Stimulated activated CD4-positive, alpha-beta T cell treated with anti-CD3 and anti-CD28 coated beads, Interleukin-4, amount 100 ng/mL, for 4 hours (primary cell): ENCODE measurements at places on chromosomes 2 and 18.

GRCh38 chr2:80560326-80560725, 255.8 kb upstream of the LRRTM1 start:
- no peak for DNase-seq

DNA sequence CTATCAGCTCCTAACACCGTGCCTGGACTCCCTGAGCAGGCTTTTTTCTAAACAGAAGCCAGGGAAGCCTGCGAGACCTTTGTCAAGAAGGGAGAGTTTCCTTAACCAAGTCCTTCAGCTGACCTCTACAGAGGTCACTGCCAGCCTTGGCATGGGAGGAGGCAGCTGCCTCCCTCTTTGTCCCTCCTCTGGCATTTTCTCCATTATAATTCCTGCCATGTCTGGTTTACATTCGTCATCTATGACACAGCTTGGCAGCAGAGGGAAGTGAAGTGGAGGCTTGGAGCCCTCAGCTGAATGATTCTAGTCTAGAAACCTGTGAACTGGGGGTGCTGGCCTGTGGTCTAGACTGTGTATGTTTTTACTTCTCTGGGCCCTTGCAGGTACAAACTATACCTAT, 22.5 kb downstream of the LIPG start:
- DNase-seq, result no peak

DNA sequence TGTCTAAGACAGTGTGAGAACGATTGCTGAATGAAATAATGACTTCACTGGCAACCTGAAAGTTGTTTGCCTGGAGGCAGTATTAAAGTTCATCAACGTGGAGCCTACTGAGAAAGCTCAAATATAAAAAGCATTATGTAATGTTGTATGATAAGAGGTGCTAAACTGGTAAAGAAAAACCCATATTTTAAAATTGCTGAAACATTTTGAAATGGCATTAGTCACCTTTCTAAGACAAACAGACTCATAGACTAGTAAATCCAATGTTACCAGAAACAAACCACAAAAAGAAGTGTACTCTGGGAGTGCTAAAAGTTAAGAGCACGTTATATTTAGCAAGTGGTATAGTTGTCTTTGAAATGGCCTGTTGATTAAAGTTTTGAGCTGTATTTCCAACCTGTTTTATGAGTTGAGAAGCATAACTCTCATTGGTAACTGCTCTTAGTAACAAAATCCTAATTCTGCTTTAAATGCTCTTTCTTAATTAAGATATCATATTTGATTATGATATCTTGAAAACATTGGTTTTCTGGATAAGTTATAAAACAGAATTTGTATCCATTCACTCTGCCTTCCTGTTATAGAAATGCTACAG, 62.7 kb downstream of the CYP1B1 start:
- no peak for DNase-seq

GRCh38 chr2:129078548-129078947, 759.9 kb upstream of the HS6ST1 start:
- no peak for DNase-seq

GRCh38 chr2:182897137-182897536, 30.7 kb upstream of the FRZB start:
- no peak for DNase-seq

DNA sequence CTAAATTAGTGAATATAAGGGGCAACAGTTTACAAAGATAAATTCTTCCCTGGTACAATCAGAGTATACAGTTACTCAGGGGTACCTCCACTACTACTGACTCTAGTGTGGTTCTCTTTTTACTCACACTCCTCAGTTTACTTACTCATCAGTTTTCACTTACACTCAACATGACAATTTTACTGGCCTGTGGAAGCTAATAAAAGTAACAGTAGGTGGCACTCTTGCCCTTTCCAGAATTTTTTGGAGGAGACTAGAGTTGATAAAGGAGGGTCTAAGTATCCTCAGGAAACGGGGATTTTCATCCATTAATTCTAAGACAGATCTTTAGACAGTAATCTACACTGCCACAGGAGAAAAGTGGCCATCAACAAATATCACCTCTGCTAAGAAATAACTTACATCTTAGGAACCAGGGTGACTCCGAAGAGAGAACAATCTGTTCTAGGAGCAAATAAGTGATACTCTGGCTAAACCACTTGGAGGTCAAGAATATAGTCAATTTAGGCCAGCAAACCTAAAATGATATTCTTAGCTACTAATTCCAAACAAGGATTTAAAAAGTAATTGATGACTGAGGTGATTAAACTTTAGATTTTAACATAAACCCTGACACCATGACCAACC, 61.3 kb downstream of the ATL2 start:
- no peak for DNase-seq

DNA sequence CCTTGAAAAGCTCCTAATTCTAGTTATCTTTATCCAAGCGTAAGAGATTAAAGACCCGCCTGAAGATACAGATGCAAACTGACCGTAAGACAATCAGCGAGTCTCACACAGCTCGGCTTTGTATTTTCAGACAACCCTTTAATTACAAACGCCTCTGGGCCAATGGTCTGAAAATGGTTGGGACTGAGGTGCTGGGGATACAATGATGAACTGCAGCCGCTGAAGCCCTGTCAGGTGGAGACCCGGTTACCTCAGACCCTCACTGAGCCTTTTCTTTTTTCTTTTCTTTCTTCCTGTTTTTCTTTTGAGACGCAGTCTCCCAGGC, 715 bp upstream of the CFAP36 start:
- DNase-seq, result no peak

GRCh38 chr18:69596345-69596744, 195.7 kb downstream of the DOK6 start:
- DNase-seq, result no peak

GRCh38 chr2:176491172-176491904, 222.1 kb downstream of the MTX2 start:
- DNase-seq, result no peak

DNA sequence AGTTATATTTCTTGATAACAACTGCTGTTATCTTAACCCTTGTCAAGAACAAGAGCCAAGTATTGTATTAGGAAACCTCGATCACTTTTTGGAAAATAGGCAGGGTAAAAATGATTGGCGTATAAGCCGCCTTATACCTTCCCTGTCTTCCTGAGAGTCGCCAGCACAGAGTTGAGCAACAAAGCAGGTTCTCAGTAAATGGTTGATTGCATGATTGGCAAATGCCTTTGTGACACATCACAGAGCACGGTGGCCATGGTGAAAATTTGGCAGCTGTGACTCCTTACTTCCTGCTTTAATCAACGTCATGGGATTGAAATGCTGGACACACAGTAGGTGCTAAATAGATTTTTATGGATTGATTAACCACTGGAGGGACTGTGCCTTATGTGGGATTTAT, 3.9 kb upstream of the KLHL29 start:
- peak; percentile 31 for DNase-seq

DNA sequence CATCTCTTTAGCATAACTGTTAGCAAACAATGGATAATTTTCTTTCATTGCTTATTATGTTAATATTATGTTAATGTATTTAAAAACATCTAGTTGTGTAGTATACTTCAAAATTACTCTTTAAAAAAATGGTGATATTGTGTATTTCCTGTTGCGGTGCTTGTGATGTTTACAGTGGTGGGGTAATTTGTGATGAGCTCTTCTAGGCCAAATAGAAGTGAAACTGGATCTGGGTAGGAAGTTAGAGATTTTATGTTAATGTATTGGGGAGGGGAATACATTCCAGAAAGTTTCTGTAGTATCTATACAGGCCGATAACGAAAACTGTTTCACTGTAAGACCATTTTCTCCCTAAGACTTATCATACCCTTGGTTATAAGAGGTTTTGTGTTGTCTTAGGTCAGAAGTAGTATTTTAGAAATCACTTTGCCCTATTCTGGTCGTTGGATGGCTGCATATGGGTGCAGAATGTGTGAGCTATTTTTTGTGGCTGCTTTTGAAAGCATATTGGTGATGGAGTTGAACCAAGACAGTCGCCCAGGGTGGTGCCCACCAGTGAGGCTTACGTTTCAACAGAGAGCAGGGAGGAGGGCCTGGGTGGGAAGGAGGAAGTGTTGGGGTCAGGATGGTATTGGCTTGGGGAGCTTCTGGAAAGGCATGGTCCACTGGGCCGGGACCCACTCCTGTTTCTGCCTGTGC, 5.8 kb downstream of the TSHZ1 start:
- DNase-seq, result no peak

DNA sequence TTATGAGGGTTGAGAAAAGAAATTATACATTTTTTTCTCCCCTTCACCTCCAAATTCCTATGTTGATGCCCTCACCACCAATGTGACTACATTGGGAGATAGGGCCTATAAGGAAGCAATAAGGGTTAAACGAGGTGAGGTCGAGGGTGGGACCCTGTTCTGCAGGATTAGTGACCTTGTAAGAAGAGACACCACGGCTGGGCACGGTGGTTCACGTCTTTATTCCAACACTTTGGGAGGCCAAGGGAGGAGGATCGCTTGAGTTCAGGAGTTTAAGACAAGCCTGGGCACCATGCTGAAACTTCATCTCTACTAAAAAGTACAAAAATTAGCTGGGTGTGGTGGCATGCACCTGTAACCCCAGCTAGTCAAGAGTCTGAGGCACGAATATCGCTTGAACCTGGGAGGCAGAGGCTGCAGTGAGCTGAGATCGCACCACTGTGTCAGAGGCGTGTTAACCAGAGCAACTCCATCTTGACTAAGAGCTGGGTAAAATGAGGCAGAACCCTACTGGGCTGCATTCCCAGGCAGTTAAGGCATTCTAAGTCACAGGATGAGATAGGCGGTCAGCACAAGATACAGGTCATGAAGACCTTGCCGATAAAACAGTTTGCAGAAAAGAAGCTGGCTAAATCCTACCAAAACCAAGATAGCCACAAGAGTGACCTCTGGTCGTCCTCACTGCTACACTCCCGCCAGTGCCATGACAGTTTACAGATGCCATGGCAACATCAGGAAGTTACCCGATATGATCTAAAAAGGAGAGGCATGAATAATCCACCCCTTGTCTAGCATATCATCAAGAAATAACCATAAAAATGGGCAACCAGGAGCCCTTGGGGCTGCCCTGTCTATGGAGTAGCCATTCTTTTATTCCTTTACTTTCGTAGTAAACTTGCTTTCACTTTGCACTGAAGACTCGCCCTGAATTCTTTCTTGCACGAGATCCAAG, 77.0 kb downstream of the NCAPH start:
- DNase-seq, result no peak

DNA sequence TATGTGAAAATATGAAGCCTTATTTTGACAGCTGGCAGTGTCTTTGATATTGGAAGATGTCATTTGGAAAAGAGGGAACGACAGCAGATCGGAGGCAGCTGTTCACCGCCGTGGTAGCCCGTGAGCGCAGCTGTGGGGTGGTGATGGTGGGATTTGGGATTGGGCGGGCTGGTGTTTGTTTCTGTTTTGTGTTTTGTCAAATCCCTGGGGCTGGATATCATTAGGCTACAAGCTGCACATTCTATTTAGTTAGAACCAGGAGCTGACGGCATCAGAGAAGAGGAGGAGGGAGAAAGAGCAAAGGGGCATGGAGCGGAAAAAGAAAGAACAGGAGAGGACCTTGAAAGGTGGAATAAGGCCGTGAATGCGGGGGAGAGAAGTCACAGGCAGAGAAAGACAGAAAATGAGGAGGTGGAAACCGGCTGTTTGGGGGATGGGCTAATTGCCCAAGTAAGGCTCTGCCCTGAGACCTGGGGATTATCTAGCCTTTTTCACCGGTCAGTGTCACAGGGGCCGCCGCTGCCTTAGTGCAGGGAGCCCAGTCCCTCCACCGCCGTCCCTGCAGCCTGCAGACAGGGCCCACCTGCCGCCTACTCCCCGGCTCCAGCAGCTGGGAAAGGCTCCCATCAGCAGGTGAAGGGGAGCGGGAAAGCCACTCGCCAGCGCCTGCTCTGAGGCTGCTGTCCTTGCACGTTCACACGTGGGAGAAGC, 88.0 kb downstream of the ZCCHC2 start:
- DNase-seq, result no peak

DNA sequence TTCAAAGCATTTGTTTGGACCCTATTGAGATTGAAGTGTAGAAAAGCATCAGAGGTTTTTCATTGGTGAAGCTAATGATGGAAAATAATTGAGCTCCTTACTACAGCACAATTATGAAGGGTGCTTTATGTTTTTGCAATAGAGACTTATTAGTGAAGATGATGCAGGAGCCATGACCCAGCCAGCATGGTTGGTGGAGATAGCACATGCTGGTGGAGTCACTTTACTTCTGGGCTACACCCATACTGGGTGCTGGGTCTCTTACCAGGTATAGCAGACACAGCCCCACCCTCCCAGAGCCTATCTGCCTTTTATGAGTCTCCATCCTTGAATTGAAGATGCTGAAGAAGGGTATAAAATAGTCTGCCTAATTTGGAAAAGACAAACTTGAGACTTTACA, 3.6 kb downstream of the ACP1 start:
- DNase-seq, result no peak

DNA sequence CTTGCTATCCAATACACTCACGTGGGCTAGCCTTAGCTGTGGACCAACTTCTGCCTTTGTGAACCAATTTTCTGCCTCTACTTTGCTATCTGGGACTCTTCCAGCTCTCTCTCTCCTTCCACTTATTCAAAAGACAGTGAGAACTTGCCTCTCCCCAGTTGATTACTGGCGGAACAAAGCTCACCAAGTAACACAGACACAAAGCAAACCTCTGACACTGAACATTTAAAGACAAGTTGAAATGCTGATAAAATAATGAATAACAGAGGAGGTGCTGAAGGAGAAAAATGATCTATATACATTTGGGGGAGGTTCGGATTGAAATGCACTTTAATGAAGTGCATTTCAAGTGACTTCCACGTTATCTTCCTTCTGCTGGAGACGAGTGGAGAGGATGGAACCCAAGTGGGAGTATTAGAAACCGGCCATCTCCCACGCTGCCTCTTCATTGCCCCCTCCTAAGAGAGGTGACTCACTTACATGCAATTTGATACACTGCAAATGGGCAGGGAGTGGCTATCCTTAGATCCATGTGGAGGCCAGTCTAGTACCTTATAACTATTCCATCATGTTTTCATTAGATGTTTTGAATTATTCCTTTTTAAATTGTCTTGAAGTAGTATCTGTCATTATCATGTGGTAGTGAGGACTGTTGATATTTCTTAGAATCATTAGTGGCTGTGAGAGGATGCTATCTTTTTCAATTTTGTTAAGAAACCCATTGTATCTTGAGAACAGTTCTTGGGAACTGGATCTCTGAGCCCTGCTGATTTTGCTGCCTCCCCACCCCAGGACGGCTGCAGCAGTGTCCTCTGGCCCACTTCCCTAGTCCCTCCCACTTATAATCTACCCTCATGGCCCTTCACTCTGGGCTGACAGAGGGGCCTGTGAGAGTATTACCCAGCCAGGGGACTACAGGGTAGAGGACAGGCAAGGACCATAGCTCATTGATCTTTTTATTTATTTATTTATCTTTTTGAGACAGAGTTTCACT, 6.0 kb upstream of the GLI2 start:
- no peak for DNase-seq

DNA sequence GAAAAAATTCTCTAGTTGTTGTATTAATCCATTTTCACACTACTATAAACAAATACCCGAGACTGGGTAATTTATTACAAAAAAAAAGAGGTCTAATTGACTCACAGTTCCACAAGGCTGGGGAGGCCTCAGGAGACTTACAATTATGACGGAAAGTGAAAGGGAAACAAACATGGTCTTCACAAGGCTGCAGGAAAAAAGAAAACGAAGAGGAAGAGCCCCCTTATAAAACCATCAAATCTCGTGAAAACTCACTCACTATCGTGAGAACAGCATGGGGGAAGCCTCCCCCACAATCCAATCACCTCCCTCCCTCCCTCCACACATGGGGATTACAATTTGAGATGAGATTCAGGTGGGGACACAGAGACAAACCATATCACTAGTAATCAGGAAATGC, 61.7 kb upstream of the SPTBN1 start:
- no peak for DNase-seq

- no peak for DNase-seq
These were observed at the start of gene CDH2 for GRCh38 chr18:28176948-28177827. TSS of gene CDH2 (minus strand) at chr18:28177130. CDS start at chr18:28177022, 108 bp downstream.
